ENCODE measurements at places on chromosomes 2 and 18.

GRCh38 chr18:48896875-48897511 is 53.8 kb downstream of the SMAD7 start:
- no peak for DNase-seq

- DNase-seq: no peak
These were observed 38.4 kb downstream of the ABCB11 start for GRCh38 chr2:168992591-168993349.

DNA sequence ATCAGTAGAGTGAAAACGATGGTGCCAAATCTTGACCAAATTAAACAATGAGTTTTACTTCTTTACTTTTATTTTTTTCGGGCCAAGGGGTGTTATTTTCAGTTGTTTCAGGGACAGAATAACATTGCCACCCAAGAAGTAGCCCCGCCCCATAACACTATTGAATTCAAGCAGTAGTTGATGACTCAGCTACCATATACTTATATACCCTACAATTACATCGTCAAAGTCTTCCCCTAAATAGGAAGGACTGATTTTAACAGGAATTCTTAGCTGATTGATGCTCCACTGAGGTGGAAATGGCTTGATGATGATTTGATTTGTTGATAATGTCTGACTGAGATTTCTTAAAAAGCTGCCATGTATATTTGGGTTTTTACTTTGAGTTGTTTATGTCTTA is 24.7 kb downstream of the LYPD6B start:
- no peak for DNase-seq

DNA sequence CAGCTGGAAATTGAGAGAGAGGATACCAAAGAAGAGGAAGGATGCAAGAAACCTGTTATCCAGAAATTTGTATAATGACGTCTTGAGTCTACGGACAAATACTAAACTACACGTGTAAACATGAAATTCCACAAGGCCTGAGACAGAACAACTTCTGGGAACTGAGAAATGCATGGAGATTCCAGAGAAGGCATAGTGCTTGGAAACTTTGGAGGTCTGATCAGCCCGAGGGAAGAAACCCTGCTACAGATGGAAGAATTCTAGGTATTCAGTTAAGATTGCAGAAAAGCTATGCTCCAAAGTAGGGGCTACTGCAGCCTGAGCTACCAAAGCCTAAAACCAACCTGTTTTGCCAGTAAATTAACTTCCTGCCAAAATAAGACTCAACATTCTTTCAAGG is 120.4 kb downstream of the PDCL3 start:
- no peak for DNase-seq

DNA sequence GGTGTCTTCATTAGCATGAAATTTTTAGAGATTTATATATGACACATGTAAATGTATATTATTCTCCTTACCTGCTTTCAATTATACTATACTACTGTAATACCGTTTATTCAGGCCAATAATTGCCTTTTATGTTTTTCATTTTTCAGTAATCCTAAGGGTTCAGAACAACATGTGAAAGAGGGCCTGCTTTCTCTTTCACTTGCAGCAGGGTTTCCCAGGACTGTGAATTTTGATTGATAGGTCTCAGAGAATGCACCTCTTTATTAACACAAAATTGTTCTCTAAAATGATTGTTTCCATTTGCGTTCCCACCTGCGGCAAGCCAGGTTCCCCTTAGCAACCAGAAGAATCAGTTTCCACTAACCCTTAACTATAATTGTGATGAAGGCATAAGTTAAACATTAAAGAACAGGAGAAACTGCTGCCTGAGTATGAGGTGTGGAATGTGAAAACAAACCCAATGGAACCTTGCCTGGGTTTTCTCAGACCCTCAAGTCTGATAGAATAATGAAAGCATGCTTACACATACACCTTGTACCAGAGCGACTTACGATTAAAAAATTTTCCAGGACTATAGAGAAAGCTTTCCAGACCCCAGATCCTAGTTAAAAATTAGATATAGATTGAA is 1591.2 kb upstream of the LRRTM1 start:
- DNase-seq: no peak

- no peak for DNase-seq
These were observed 46.8 kb downstream of the SH3BP4 start for GRCh38 chr2:234998404-234999211.

GRCh38 chr2:196551014-196551413 is 88.5 kb upstream of the CCDC150 start:
- DNase-seq: no peak

DNA sequence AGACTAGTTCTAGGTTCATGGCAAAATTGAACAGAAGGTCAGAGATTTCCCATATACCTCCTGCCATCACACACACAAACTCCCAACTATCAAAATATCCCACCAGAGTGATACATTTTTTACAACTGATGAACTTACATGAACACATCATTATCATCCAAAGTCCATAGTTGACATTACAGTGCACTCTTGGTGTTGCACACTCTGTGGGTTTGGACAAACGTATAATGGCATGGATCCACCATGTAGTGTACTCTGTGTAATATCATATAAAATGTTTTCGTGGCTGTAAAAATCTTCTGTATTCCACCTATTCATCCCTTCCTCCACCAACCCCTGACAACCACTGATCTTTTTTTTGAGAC is 25.9 kb upstream of the STAM2 start:
- DNase-seq: no peak

DNA sequence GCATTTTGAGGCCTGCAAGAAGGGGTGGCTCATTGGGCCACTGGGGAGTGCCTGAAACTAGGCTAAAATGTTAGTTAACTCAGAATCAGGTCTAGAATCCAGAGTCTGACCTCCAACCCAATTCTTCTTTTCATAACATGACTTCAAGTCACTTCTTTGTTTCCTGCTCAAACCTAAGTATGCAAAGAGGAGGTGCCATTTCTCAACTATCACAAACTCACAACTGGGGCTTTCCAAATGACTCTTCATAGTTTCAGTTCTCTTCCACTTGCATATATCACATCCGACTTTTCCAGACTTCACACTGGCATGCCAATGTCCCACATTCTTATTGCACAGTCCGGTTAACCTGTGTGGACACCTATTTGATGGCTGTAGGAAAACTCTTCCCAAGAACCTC is 211.6 kb downstream of the TCF4 start:
- DNase-seq: no peak

- DNase-seq: peak; percentile 64
These were observed 210.5 kb upstream of the GATA6 start for GRCh38 chr18:21958707-21959450.

DNA sequence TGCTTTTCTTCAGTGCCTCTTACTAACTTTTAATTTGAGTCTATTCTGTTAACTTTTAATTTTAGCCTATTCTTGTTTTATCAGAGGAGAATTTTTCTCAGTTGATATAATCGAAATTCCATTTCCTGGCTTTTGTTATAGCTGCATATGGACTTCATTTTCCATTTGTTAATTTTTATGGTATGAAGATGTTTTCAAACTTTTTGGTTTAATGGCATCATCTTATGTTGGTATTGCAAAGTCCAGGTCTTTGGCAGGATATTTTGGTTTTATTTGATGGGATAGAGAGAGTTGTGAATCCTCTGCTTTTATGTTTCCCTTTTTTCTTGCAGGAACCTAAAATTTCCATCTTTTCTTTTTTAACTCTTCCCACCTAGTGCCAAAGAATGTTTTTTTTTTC is 70.9 kb upstream of the RAPGEF4 start:
- no peak for DNase-seq

Measured in spinal cord (tissue), 10 donors.